ENCODE measurements at places on chromosomes 12 and 14. TPM values are rescaled to one million over a fixed set of nuclear protein-coding genes. Genes with fewer than 3 reads are reported as not detected.

DNA sequence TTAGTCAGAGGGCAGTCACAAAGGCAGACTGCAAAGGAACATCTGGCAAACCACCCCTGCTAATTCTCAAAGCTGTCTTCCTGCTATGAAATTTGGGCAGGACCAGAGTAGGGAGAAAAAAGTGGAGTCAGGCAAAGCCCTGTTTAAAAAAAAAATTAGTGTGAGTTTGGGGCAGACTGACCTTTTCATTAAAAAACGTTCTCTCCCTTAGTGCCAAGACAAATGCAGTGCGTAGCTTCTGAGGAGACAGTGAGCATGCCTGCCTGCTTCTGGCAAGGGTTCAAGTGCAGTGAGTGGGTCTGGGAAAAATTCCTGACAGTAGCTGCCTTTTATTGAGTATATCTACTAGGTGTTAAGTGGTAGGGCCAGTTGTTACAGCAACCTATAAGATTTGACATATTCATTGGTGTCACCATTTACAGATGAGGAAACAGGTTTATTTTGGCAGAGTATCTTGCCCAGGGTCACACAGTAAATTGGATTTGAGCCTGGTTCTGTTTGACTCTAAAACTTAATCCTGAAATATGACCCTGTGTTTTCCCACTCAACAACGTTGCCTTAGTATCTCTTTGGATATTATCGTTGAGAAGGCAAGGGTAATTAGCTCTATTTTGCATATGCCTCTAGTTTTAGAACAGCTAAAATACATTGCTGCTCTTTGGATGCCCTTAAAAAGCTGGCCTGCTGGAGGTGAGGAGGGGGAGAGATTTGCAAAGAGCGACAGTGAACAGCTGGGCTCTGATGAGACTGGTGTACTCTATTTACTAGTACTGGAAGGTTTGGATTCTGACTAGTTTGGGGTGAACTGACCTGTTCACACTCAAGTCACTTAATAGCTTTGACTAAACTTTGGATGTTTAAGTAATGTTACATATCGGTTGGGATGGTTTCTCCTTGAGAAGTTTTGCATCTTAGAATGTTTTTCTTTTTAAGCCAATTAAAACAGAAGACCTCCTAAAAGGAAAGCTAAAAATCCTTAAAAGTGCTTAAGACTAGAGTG lies 72.8 kb downstream of the PAPOLA start:
- peak; percentile 90 for DNase-seq

GRCh38 chr12:89163918-89164317 lies 188.4 kb downstream of the DUSP6 start:
- DNase-seq = no peak

Gene COX8C
- total RNA-seq = not detected

- DNase-seq = no peak
These were observed 3.0 kb upstream of the FOXN3 start for GRCh38 chr14:89419973-89420482.

DNA sequence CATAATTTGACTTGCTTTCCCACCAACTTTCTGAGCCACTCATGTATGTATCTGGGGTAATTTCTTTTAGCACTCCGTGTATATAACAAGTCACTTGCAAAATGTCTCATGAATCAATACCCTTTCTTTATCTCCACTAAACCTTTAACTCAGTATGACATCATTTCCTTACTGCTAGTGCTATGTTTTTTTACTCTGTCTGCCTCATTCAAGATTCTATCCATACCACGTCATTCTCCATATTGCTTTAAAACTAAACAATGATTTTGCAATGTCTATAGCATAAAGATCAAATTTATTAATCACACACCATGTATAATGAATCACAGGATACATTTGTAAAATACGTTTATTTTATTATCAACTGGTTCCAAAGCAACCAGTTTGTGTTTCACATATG lies 178.2 kb downstream of the PIK3C2G start:
- no peak for DNase-seq

Measured in osteoblast (primary cell).